ENCODE measurements at places on chromosomes 2 and 18.

- no peak for DNase-seq
Measured at GRCh38 chr2:179686069-179686468, 175.3 kb downstream of the ZNF385B start.

GRCh38 chr2:238906254-238906935 lies 58.5 kb downstream of the TWIST2 start:
- DNase-seq = no peak

DNA sequence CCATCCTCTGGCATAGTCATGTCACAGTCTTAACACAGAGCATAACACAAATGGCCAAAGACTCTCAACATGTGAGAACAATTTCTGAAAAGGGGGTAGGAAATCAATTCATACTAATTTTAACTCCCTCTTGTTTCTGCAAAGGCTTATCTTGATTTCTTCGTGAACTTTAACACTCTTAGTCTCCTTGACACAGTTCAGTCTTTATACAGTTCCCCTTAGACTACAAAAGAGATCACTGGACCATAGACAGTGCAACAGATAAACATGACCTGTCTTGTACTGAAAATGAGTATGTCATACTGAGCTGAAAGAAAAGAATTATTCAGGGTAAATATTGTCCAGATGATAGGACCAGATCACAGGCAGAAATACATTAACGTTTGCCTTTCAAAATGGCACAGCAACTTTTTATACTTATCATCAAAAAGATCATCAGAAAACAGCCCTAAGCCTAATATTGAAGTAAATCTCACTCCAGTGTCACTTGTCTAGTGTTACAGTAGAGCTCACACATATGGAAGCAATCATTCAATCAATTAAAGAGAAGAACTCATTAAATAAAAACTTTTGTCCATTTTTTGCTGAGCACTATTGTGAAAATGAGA lies 56.4 kb upstream of the VRK2 start:
- DNase-seq = no peak

DNA sequence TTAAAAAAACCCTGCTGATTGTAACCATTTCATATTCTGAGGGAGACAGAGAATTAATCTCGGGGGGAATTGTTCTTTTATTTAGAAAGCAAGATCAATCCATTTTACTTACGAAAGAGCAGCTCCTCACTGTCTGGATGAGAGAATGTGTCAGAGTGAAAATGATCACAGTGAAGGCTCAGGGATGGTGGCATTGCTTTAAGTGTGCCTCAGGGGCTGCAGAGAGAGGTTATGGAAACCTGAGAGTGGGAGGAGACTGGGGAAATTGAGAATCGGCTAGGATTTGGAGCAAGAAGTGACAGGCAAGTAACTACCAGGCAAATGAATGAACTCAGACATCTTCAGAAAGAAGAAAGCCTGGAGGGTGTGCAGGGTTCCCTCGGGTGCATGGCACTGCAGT lies 34.2 kb downstream of the MRPL35 start:
- DNase-seq = no peak

DNA sequence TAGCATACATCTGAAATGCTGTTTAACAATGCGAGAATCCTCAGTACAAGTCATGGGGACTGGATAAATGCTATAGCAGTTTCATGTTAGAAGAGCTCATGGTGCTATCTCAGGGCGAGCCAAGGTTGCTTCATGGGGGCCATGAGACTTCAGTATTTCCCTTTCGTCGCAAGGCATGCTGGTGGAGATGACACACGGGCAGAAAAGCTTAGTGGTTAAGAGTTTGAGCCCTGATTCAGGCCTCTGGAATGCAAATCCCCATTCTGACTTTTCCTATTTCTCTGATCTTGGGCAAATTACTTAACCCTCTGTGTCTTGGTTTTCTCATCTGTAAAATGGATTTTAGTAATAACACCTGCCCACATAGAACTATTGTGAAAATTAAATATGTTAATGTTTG lies 57.4 kb upstream of the EPHA4 start:
- no peak for DNase-seq

DNA sequence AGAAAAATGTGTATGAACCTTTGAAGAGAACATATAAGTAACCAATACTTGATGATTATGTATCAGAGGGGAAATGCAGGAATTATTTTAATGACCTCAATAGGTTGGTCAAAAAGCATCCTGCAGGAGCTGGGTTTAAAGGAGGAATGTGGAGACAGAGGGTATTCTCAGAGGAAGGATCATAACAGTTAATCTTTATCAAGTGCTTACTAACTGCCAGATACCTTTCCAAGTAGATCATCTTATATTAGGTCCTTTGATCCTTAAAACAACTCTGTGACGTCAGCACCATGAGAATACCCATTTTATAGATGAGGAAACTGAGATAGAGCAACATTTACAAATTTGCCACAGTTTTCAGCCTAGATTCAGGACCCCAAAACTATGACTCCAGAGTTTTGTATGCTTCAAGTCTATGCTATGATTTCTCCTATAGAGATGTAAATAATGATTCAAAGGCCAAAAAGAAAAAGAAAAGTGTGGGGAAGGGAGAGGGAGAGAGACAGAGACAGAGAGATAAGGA lies 3.0 kb downstream of the RFTN2 start:
- no peak for DNase-seq

DNA sequence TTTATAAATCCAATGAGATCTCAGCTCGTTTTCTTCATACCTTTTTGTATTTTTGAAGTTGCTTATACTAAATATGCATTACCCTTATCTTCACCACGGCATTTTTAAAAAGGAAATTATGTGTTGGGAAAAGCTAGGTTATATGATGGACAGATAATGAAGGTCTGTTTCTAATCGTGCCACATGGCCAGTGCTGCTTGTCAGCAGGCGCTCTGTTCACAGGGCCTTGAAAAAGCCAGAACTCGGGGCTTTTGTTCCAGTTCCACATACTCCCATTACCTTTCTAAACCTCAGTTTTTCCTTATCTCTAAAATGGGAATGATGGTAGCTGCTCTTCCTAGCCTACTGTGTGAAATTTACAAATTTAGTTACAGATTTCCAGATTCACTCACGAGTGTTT lies 42.0 kb downstream of the EPAS1 start:
- no peak for DNase-seq

DNA sequence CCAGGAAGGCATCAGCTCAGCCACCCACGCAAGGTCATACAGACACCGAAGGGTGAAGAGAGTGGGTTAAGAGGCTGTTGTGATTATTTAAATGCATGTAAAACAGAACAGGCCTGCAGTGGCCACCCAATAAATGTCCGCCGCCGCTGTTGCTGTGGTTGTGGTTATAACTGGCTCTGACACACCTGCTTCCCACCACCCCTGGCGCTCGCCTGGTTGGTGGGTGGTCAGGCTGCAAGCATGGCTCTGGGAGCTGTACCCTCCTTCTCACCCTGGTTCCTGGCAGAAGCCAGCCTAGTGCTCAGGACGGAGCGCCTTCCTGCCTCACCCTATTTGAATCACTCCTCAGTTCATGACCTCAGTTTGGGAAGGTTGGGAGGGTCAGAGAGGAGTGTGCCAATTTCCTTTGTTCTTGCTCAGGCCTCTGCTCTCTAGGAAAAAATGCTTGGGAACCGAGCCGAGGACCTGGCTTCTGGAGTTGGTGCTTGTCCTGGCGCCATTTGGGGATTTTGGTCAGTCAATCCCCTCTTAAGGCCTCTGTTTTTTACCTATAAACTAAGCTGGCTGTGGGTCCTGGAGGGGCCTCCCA lies 5.3 kb upstream of the CRYBA2 start:
- DNase-seq = no peak

GRCh38 chr2:132430895-132431294 lies 14.3 kb downstream of the GPR39 start:
- DNase-seq = no peak

GRCh38 chr2:181836583-181836982 lies 54.9 kb upstream of the ITPRID2 start:
- no peak for DNase-seq

- no peak for DNase-seq
Measured at GRCh38 chr2:10075571-10076209, 4.5 kb downstream of the CYS1 start.

- no peak for DNase-seq
Measured at GRCh38 chr2:97693476-97693875, 19.9 kb upstream of the ZAP70 start.

DNA sequence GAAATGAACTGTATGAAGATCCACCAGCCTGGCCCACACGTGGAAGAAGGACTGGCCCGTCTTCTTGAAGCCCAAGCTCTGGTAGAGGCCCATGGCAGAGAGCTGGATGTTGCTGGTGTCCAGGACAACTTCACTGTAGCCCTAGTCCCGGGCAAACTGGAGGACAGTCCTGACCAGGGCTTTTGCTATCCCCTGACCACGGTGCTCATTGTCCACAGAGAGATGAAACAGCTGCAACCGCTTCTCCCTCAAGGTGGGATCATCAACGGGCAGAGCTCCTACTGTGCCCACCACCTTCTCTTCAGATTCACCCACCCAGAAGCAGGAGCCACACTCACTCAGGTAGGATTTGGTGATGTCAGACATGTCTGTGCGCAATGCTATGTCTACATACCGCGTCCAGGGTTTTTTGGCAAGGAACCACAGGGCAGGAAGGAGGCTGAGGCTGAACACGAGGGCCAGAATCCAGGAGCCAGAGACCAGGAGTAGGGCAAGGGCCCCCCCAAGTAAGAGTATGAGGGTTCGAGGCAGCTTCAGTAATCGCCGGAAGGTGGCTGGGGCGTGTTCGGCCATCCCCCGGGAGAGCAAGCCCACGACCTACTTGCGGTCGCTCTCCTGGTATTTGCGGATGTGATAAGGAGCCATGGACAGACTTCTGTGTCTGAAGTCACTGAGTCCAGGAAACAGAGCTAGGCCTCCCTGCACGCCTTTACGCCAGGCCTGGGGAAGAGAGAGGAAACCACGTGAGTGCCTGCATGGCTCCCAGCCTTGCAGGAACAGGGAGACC lies 36.3 kb downstream of the TPRKB start:
- DNase-seq = no peak

DNA sequence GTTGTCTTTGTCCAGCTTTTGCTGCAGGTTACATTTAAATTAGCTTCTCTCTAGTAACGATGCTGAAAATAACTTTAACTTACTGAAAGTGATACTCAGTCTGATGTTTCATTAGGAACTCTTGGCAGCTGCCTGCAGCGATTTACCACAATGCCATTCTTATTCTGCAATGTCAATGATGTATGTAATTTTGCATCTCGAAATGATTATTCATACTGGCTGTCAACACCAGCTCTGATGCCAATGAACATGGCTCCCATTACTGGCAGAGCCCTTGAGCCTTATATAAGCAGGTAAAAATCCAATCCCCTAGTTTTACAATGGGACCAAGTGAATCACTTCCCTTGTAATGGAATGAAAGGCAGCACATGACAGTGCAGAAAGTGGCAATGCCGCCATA lies 16.3 kb upstream of the MFF start:
- no peak for DNase-seq

DNA sequence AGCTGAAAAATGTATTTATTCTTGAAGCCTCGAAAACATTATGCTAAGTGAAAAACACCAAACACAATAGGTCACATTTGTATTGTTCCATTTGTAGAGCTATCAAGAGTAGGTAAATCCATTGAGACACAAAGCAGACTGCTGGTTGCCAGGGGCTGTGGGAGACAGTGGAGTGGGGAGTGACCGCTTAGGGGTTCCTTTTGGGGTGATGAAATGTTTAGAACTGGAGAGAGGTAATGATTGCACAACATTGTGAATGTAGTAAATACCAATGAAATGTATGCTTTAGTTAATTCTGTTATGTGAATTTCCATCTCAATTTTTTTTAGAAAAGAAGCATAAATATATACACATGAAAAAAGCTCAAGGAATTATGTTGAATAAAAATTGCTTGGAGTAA lies 15.8 kb downstream of the KCTD18 start:
- no peak for DNase-seq

GRCh38 chr2:159900343-159900742 lies 102.3 kb upstream of the CD302 start:
- DNase-seq = no peak

- no peak for DNase-seq
Measured at GRCh38 chr2:232287316-232287715, 91.2 kb upstream of the ALPP start.

DNA sequence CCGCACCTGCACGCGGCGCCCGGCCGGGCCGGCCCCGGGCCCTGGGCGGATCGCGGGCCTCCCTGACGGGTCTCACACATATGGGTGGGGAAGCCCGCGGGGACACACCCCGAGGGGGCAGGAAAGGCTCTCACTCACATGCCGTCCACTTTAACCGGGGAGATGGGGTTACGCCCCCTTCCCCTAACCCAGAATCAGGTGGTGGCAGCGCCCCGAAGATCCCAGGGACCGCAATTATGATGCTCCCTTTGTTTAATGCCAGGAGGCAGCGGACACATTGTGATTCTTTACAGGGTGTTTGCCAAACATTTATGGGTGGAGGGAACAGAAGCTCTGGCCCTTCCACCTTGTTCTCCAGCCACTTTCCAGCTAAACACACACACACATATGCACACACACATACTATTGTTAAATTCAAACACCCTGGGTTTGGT lies 424 bp upstream of the ANKRD44 start:
- no peak for DNase-seq

- DNase-seq = no peak
Measured at GRCh38 chr2:241379481-241380480, 23.7 kb downstream of the FARP2 start.

DNA sequence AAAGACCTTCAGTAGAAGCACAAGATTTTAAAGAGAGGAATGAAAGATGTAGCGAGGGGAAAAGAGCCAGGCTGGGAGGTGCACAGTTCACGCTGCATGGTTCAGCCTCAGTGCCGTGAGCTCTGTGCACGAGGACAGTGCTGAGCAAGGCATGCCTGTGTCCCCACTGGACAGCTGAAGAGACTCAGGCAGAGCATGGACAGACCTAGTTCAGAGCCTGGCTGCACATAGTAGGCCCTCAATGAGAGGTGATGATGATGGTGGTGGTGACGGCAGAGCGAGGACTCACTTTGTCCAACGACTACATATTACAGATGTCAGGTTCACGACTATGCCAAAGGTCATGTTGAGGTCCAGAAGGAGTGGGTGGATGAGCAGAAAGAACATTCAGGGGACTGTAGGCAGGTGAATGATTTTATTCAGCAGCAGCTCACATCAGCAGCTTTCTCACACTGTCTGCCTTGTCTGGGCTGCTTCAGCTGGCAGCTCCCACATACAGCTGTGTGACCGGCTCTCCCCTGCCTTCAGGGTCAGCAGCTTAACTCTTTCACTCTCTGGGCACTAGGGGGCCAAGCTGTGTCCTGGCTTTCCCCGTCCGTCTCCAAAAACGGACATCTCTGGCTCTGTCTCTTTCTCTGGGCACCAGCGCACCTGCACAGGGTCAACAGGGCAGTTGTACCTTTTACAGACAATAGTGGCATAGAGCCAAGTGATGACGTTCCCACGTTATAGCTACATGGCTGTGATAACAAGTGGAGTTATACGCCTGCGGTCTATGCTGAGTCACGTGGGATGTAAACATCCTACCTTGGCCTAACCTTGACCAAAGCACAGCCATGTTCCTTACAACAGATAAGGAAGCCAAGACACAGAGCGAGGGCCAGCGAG lies 128.8 kb upstream of the MSH6 start:
- DNase-seq = no peak

DNA sequence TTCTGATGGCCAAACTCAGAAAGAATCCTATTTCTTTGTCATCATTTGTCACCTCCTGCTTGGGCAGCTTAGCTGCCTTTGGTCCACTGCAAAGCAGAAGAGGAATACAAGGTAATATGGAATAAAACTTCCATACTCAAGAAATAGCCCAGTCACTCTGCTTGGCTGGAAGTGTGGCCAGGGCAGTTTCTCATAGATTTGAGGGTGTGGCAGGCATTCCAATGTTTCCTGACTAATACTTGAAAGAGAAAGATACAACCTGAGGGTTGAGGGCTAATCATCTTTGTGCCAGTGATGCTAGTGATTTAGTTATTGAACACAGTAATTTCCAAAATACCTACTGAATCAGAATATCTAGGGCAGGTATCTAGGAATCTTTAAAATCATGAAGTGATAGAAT lies 83.1 kb downstream of the FAM161A start:
- no peak for DNase-seq
